ENCODE measurements at places on chromosomes 12 and 14.

GRCh38 chr14:83559721-83560120 is 1970.2 kb upstream of the FLRT2 start:
- DNase-seq = no peak

DNA sequence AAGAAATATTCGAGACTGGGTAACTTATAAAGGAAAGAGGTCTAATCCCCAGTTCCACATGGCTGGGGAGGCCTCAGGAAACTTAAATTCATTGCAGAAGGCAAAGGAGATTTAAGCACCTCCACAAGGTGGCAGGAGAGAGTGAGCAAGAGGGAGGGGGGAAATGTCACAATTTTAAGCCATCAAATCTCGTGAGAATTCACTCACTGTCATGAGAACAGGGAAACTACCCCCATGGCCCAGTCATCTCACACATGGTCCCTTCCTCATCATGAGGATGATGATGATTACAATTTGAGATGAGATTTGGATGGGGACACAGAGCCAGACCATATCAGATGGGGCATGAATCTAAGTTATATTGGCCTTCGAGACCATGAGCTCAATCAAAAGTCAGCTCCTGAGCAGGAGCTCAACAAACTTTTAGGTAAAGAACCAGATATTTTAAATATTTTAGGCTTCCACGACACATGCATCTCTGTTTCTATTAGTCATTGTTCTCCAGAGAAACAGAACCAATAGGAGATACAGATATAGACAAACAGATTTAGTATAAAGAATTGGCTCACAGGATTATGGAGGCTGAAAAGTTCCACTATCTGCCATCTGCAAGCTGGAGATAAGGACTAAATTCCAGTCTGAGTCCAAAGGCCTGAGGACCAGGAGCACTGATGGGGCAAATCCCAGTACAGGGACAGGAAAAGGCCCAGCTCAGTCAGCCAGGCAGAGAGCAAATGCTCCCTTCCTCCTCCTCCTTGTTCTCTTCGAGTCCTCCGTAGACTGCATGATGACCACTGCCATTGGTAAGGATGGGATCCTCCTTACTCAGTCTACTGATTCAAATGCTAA is 24.9 kb downstream of the DGLUCY start:
- DNase-seq = peak; percentile 67

DNA sequence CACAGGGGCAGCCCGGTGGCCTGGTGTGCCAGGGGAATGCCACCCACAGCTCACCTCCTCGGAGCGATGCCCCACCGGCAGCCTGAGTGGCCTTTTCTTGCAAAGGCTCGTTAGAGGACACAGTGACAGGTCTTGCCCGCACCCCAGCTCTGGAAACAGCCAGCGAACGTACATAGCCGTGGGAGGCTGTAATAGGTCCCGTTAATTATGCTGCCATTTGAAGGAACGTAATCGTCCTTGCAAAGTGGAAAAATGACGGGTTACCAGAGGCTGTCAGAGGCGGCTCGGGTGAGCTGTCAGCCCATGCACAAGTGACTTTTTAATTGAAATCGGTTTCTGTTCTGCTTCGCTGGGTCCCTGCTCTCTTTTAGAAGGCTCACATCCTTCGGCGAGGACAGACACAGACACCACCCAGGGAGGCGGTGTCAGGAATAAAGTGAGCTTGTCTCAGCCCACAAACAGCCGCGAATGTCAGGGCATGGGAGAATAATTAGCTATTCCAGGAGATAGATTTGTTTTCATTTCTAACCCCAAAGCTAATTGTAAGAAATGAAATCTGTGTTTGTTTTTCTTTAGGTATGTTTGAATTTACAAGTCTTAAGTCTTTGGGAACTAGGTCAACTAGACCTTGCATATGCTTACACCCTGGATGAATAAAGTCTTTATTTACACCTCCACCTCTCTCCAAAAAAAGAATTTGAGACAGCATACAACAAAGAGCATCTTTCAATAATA is 77.2 kb upstream of the RFLNA start:
- DNase-seq = no peak

DNA sequence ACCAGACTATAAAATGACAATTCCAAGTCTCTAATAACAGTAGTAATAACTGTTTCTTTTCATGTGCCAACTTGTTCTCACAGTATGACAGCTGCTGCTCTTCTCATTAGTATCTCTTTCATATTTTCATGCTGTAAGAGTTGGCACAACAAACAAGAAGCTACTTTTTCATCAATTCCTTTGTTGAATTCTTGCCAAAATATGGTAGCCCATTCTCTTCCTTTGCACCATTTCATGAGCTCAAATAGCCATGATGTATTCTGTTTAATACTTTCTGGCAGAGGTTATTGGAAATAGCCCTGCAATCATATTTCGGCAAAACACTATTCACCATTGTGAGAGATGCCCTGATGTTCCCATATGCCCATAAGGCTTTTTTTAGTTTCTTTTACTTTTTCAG is 1100.7 kb downstream of the TRHDE start:
- no peak for DNase-seq

- no peak for DNase-seq
These were observed 168.1 kb downstream of the SLC38A4 start for GRCh38 chr12:46657453-46658411.

GRCh38 chr12:132554845-132555630 is 55.3 kb downstream of the LRCOL1 start:
- DNase-seq = peak; percentile 46

GRCh38 chr14:90815822-90816662 is at the start of gene TTC7B:
Gene TTC7B, minus strand, starts transcription at chr14:90816430. Its CDS starts 135 bp downstream, at chr14:90816295.
- DNase-seq = peak; percentile 40

DNA sequence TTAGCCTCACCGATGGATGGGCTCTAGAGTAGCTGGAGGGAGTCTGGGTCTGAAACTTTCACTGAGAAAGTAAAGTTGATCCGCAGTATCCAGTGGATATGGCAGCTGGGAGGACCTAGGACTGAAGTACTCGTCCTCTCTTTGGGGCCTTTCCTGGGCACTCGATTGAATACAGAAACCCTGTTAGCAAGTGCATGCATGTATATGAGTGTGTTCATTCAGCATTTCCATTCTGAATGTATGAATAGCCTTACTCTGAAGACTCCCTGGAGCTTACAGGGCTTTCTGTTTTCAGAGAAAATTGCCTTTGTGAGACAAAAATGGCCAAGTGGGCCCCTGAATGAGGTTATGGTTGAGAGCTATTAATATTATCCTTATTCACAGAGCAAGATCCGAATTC is 62.8 kb downstream of the DAD1 start:
- DNase-seq = no peak

DNA sequence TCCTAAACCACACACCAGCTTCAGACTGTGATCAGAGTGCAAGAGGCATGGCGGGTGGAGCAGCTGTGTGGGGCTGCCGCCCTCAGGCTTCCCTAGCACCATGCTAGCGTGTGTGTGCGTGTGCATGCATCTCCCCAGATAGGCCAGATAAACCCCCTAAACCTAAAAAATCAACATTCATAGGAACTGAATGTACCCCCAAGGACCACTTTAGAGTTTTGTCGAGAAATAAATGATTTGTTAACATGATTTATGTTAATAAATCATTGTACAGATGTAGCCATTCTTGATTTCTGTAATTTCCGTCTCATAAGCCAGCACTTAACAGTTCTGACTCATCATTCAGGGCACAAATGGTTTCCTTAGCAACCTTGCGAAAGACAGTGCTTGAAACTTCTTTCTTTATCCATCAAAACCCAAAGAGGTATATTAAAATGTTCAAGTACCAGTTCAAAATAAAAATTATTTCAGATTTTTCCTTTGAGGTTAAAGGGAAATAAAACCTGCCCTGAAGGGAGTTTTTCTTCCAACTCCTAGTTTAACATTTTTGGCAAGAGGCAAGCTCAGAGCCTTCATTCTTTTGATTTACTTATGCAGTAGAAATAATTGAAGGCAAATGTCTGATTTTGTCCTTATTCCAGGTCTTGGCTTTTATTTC is 206.2 kb upstream of the RGS6 start:
- no peak for DNase-seq

GRCh38 chr12:75977590-75977951 is 54.0 kb downstream of the PHLDA1 start:
- no peak for DNase-seq

GRCh38 chr12:47073951-47074350 is 5.5 kb upstream of the PCED1B start:
- DNase-seq = no peak

GRCh38 chr12:132955094-132956010 is 754 bp downstream of the ZNF605 start:
- peak; percentile 35 for DNase-seq

DNA sequence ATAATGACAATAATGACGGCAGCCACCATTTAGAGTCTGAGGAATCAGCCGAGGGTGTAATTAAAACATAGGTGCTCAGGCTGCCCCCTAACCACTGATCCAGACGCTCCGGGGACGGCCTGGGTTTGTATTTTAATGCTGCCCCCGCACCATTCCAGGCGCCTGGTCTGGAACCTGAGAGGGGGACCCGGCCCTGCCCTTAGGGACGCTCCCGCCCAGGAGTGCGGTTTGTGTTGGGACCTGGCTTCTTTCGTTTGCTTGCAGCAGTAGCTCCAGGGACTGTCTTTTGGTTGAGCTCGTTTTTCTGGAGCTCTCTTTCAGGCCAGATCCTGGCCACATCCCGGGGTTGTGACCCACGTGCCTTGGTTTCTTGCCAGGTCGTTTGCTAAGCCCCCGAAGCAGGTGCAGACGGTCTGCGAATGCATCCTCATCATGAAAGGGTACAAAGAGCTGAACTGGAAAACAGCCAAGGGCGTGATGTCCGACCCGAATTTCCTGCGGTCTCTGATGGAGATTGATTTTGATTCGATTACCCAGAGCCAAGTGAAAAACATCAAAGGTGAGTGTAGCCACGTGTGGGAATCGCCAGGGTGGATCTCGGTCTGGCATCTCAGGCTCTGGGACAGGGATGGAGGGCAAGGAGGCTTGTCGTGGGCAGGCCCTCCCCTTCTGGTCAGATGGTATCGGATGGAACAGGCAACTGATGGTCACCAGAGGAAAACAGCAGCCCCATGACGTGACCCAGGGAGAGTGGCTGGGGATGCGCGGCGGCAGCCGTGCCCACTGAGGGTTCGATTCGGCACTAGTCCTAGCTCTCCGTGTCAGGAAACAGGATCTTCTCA is 63.5 kb downstream of the CCDC92 start:
- no peak for DNase-seq

DNA sequence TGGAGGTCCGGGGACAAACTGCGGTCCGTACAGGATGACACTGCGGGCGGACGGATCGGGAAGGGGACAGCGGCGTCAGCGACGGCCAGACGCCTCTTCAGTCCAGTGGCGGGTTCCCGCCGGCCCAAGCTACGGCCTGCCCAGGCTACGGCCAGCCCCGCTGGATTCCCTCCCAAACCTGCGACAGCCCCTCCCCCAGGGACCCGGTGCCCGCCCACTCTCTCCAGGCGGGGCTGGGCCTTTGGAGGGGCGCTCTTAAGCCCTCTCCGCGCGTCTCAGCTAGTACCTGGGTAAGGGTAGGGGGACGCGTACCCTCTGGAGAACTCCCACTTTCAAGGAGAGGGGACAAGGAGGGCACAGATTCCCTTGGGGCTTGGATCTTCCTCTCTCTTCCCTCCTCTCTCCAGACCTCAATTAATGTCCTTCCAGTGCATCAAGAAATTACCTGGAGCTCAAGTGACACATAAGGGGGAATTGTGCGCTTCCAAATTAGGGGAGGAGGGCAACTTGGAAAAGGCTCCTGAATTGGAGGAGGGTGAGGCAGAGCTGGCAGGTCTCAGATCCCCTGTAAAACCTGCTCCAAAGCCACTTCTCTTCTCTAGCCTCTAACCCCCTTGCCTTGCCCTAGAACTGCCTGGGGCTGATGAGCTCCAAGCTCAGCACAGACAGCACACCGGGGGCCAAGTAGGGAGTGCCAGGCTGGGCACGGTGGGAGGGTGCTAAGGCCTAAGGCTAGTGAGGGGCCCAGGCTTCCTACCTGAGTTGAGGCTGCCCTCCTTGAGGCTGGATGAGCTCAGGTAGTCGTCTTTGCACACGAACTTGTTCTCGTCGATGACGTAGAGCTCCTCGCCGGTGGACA is 3.1 kb downstream of the LHX5 start:
- no peak for DNase-seq

DNA sequence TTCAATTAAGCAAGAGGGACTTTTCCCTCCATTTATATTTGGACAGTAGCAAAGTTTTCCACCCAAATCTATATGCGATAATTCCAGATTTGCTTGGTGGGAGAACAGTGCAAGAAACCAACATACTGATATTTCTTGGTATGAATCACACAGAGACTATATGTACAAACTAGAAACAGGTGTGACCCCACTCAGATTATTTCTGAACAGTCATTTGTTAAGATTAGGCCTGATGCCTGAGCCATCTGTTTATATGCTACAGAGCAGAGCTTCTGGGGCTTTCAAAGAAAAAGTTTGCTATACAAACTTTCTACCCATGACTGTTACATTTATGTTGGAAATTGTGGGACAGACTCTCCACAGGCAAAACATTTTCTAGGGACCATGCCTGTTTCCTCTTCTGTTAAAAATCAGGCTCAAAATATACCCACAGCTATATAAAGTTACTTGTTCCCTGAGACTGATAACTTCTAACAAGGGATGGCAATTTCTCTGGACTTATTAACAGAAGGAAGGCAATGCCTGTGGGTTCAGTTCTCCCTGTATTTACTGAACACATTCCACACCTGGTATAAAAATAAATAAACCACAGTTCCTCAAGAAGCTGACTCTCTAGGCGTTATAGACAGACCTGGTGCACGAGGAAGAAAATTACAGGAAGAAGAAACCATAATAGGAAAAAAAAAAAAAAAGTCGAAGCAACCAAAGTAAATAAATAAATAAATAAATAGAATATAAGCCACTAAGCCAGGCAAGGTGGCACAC is 8.0 kb downstream of the PTPN21 start:
- DNase-seq = no peak

- no peak for DNase-seq
These were observed 234.5 kb downstream of the IPO8 start for GRCh38 chr12:30461026-30461615.

GRCh38 chr12:84596266-84596665 is 316.3 kb downstream of the SLC6A15 start:
- no peak for DNase-seq

DNA sequence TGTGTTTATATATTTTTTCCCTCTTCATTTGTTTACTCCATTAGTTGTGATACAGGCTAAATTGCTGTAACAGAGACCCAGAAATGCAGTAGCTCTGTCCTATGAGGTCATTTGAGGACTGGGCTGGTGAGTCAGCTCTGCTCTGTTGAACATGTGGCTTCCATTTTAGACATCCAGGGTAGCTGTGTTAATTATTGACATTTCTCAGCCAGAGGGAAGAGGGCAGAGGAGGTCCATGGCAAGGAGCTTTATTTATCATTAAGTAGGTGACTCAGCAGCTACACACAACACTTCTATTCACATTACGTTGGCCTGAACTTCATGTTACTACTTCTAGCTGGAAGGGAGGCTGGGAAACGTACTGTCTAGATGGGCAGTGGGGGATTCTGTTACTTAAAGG is 85.4 kb downstream of the PTCSC3 start:
- no peak for DNase-seq

Data from activated naive CD4-positive, alpha-beta T cell treated with anti-CD3 and anti-CD28 coated beads, Interleukin-2, amount 10 ng/mL, durations not matched to agents 7 days and 5 days (primary cell).